ENCODE measurements at places on chromosomes 3 and 15. TPM values are rescaled to one million over a fixed set of nuclear protein-coding genes. Genes with fewer than 3 reads are reported as not detected.

DNA sequence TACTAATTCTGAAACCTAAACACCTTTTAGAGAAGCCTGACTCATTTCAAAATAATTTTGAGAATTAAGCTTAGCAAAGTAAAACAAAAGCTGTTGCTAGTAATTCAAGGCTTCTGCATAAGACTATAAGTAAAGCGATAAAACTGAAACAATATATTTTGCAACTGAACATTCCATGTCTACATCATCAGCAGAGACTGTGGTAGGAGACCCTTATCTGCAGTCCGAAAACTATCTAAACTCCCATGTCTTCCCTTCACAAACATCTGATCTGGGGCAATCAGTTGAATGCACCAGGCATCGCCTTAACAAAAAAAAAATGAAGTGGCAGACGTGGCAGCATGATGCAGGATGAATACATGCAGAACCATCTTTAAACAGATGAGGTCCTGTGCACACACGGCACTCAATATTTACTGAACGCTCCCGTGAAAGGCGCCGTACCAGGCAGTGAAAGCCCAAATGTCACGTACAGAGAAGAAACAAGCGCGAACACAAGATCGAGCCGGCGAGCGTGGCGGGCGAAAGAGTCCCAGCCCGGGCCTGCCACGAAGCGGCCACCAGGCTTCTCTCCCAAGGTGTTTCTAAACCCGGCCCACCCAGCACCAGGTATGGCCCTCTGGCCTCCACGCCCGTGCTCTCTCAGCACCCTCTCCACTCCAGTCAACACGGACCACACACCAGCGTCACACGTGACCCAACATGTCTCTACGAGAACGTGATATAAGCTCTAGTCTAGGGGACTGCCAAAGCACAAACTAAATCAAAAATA, 63.0 kb downstream of the CHSY1 start:
- H3K27me3 ChIP-seq: no peaks in the 10 kb centered on the region
- peak overlapping the region; percentile 35 for H3K27ac ChIP-seq
- no peak for DNase-seq
- H3K4me1 ChIP-seq: peaks cover 55% of the 10 kb centered on the region
- no peak overlapping the region for H3K4me3 ChIP-seq

DNA sequence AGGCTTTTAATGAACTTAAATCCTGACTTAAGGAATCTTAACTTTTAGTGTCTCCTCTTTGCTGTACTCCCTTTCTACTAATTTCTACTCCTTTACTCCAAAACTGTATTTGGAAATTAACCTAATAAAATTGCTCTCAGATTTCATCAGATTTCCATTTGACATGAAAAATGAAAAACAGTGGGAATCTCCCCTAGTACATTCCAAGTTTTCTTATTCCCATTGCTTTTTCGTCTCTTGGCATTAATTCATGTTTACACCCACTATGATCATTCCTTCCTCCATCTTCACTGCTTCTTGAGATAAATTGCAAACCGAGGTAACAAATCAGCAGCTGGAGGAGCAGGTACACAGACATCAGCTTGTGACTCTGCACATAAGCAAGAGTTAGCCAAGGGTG, 208.7 kb downstream of the VGLL3 start:
- no peak overlapping the region for H3K27ac ChIP-seq
- H3K4me3 ChIP-seq: no peak overlapping the region
- H3K36me3 ChIP-seq: no peaks in the 10 kb centered on the region
- H3K27me3 ChIP-seq: no peaks in the 10 kb centered on the region
- peaks cover 3% of the 10 kb centered on the region for H3K4me1 ChIP-seq

GRCh38 chr15:38252481-38253350, at the start of gene SPRED1:
Gene SPRED1 (plus strand): TSS chr15:38252836. CDS start chr15:38253186, 350 bp downstream.
- peak within 1 kb of the TSS; percentile 98 for H3K27ac ChIP-seq
- peak; percentile 31 for DNase-seq
- peaks cover 66% of the 10 kb centered on the region for H3K4me1 ChIP-seq

The RLBP1 gene
- 6.3 TPM for total RNA-seq

GRCh38 chr3:75737831-75738493, 47.4 kb downstream of the ZNF717 start:
- no peak overlapping the region for H3K4me3 ChIP-seq
- peaks cover 67% of the 10 kb centered on the region for H3K36me3 ChIP-seq
- no peaks in the 10 kb centered on the region for H3K4me1 ChIP-seq
- no peaks in the 10 kb centered on the region for H3K27me3 ChIP-seq

DNA sequence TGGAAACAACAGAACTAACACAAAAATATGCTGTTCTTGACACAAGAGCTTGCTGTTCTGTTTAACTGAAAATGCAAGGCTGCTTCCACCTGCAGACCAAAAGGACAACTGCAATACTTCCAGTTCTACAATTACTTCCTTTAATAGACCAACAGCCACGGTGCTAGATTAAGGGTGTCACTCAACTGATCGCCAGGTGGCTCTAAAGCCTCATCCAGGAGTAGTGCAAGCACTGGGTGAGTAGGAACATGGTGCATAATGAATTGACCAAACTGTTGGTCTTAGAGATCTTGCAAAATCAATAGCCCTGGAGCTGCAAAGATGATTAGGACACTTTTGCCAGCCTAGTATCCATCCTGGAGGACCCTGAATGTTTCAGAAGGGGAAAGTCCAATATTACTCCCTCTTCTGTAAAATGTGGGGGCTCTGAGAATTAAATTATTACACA, 3.6 kb upstream of the CLDN16 start:
- H3K36me3 ChIP-seq: no peaks in the 10 kb centered on the region
- no peak overlapping the region for H3K4me3 ChIP-seq
- no peaks in the 10 kb centered on the region for H3K4me1 ChIP-seq
- DNase-seq: no peak

The ATP13A5 gene
- total RNA-seq: not detected

DNA sequence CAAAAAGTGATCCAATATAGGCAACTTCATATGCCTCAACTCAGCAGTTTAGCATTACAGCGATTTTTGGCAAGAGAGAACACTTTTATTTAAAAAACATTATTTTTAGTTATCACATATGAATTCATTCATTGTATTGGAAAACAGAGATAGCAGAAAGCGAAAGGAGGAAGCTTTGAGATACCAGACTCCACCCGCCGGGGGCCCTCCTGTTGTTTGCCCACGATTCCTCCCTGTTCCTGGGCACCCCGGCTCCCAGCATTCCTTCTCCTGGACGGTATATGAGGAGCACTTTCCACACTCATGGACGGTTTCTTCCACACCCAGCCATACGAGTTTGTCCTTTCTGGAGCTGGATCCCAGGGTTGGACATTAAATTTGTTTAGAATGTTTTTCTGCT, 18.2 kb downstream of the APBA2 start:
- no peaks in the 10 kb centered on the region for H3K27me3 ChIP-seq
- H3K27ac ChIP-seq: no peak overlapping the region
- no peak overlapping the region for H3K4me3 ChIP-seq
- H3K4me1 ChIP-seq: peaks cover 40% of the 10 kb centered on the region

- H3K4me3 ChIP-seq: no peak overlapping the region
- no peaks in the 10 kb centered on the region for H3K4me1 ChIP-seq
- H3K27ac ChIP-seq: no peak overlapping the region
- no peak for DNase-seq
- H3K27me3 ChIP-seq: no peaks in the 10 kb centered on the region
Observed at GRCh38 chr15:88512601-88513000, 33.9 kb downstream of the DET1 start.

The TMEM212 gene
- total RNA-seq: not detected

DNA sequence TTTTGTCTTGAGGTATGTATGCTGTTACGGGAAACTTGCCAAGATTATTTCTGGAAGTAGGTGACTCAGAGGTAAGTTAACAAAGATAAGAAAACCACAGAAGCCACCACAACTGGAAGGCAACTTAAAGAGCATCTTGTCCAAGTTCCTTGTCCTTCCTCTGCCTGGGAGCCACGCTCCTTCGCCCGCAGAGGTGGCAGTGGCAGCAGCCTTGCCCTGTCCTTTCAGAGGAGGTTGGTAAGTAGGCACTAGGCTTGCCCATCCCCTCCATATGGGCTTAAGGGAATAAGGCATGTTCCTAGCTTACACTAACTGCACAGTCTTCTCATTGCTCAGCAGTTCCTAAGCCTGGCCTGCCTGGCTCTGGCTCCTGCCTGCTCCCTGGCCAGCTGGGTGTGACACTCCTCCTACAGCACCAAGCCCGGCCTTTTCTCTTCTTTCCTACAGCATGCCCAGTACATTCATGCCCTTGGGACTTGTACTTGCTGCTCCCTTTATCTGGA, 48.0 kb upstream of the RAB6B start:
- H3K4me3 ChIP-seq: no peak overlapping the region
- no peak overlapping the region for H3K27ac ChIP-seq
- DNase-seq: no peak
- peaks cover 7% of the 10 kb centered on the region for H3K4me1 ChIP-seq
- H3K27me3 ChIP-seq: peaks cover 2% of the 10 kb centered on the region

GRCh38 chr3:130548356-130548755, 31.4 kb downstream of the COL6A6 start:
- no peaks in the 10 kb centered on the region for H3K36me3 ChIP-seq
- DNase-seq: no peak
- no peaks in the 10 kb centered on the region for H3K4me1 ChIP-seq
- no peak overlapping the region for H3K27ac ChIP-seq
- H3K27me3 ChIP-seq: peaks cover 11% of the 10 kb centered on the region

DNA sequence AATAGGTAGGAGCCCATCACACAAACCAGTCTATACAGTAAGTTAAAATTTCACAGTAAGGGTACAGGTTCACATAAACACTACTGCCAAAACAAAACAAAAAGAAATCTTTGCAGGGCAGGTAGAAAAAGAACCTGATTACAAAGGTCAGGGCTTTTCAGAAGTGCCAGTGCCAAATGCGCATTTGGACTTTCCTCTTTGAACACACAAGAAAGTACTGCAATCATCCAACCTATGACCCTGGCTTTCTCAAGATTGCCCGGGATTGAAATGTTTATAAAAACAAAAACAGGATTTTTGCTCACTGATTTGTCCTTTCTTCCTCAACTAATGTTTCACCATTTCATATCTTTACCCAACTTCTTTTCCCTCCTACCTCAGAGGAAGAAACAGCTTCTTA, 47.4 kb downstream of the CBLB start:
- DNase-seq: no peak
- no peak overlapping the region for H3K4me3 ChIP-seq
- H3K27ac ChIP-seq: no peak overlapping the region
- peaks cover 28% of the 10 kb centered on the region for H3K4me1 ChIP-seq

The PCYT1A gene
- 30.2 TPM for total RNA-seq

The MORC1 gene
- not detected for total RNA-seq

DNA sequence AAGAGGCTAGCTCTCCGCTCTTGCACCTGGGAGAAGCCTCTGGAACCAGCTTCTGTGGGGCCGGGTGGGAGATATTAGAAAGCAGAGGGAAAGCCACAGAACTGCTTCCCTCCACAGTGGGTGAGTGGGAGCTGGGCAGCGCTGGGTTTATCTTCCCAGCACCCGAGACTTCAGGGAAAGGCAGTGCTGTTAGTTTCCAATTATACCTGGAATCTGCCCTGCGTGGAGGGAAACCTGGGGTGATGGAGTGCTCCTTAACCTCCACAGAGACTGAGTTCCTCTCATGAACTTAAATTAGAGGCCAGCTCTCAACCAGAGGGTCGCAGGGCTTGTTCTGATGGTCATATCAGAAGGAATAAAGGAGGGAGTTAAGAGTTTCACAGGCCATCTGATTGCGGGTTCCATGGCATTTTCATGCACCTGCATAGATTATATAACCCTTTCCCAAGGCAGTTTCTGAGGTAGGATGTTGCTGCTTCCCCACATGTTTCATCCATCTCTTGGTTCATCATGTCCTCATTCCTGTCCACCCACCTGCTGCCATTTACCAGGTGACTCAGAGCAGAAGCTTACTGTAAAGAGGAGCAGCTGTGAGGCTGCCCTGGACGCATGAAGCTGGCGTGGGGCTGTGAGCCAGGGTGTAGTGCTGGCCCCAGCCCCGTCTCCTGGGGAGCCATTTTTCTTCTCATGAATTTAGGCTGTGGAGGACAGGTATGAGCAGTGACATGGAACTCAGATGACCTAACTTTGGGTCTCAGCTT, 42.5 kb downstream of the CA12 start:
- H3K27me3 ChIP-seq: peaks cover 5% of the 10 kb centered on the region
- H3K4me3 ChIP-seq: no peak overlapping the region
- no peaks in the 10 kb centered on the region for H3K36me3 ChIP-seq
- H3K27ac ChIP-seq: no peak overlapping the region
- no peak for DNase-seq
- H3K4me1 ChIP-seq: peaks cover 37% of the 10 kb centered on the region

- peaks cover 6% of the 10 kb centered on the region for H3K36me3 ChIP-seq
- H3K4me3 ChIP-seq: peak overlapping the region; percentile 100
- peak; percentile 61 for DNase-seq
- peaks cover 41% of the 10 kb centered on the region for H3K4me1 ChIP-seq
- H3K27me3 ChIP-seq: peaks cover 3% of the 10 kb centered on the region
Observed at GRCh38 chr15:84654689-84655453, 788 bp upstream of the WDR73 start.

The MCF2L2 gene
- total RNA-seq: 1.5 TPM

GRCh38 chr3:139109271-139109670, 64.6 kb upstream of the PRR23C start:
- DNase-seq: no peak
- H3K4me3 ChIP-seq: no peak overlapping the region
- H3K36me3 ChIP-seq: no peaks in the 10 kb centered on the region
- H3K4me1 ChIP-seq: no peaks in the 10 kb centered on the region

DNA sequence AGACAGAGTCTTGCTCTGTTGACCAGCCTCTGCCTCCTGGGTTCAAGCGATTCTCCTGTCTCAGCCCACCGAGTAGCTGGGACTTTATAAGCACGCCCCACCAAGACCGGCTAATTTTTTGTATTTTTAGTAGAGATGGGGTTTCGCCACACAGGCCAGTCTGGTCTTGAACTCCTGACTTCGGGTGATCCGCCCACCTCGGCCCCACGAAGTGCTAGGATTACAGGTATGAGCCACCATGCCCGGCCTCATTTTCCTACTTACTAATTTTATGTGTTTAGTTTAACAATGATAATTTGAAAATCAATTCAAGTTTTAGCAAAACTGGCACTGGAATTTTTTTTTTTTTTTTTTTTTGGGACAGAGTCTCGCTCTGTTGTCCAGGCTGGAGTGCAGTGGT, 336.5 kb downstream of the LPP start:
- no peaks in the 10 kb centered on the region for H3K27me3 ChIP-seq
- DNase-seq: no peak
- H3K4me3 ChIP-seq: no peak overlapping the region
- H3K4me1 ChIP-seq: peaks cover 15% of the 10 kb centered on the region
- peaks cover 15% of the 10 kb centered on the region for H3K36me3 ChIP-seq

The NOX5 gene
- total RNA-seq: not detected

DNA sequence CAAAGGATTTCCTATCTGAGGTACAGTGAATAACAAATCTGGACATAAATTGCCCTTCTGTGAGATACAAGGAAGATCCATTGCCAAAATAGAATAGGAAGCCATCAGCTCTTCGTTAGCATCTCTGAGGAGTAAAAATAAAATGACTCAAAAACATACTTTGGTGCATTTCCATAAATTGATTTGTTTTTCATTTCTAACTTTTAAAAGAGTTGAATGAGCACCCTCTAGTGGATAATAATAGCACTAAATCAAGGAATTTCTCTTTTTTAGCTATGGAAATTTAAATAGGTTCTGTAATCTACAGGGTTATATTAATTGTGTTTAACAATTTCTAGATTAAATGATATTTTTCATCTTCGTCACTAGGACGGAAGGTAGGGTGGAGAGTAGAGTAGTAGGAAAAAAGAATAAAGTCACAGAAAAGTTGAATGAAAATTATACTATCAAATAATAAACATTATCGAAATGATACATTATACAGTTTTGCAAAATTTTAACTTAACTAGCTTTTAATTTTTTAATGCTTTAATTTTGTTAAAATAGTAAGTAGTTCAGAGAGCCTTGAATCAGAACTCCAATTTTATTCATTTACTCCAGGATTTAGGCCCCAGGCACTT, 6.4 kb downstream of the NSUN3 start:
- DNase-seq: no peak
- H3K4me3 ChIP-seq: no peak overlapping the region
- no peak overlapping the region for H3K27ac ChIP-seq
- peaks cover 30% of the 10 kb centered on the region for H3K36me3 ChIP-seq
- peaks cover 12% of the 10 kb centered on the region for H3K4me1 ChIP-seq
